ENCODE measurements at places on chromosomes 2 and 18.

DNA sequence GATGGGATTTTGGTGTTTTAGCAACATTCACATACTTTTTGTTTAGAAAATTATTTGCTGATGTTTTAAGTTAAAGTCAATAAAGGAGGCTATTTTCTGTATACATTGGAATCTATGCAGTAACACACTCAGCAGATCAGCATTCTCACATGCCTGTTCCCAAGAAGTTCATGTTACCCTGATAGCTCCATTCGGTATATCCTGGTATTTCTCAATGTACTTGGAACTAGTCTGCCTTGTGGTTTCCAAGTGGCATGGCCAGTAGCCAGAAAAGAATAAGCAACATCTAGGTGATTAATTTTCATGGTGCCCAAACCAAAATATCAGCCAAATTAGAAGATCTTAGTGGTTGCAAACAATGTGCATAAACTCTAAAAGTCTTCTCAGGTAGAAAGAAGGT is 5.2 kb upstream of the NCAPH start:
- no peaks in the 10 kb centered on the region for H3K27me3 ChIP-seq
- no peak for DNase-seq
- no peak overlapping the region for H3K4me3 ChIP-seq
- no peaks in the 10 kb centered on the region for H3K4me1 ChIP-seq

GRCh38 chr2:160431441-160431840 is 62.2 kb downstream of the RBMS1 start:
- no peak for DNase-seq
- no peak overlapping the region for H3K27ac ChIP-seq
- H3K27me3 ChIP-seq: no peaks in the 10 kb centered on the region
- H3K4me3 ChIP-seq: no peak overlapping the region

- no peaks in the 10 kb centered on the region for H3K4me1 ChIP-seq
- H3K36me3 ChIP-seq: no peaks in the 10 kb centered on the region
- H3K27ac ChIP-seq: no peak overlapping the region
- no peak overlapping the region for H3K4me3 ChIP-seq
Observed at GRCh38 chr2:241289597-241289996, 25.9 kb downstream of the HDLBP start.

DNA sequence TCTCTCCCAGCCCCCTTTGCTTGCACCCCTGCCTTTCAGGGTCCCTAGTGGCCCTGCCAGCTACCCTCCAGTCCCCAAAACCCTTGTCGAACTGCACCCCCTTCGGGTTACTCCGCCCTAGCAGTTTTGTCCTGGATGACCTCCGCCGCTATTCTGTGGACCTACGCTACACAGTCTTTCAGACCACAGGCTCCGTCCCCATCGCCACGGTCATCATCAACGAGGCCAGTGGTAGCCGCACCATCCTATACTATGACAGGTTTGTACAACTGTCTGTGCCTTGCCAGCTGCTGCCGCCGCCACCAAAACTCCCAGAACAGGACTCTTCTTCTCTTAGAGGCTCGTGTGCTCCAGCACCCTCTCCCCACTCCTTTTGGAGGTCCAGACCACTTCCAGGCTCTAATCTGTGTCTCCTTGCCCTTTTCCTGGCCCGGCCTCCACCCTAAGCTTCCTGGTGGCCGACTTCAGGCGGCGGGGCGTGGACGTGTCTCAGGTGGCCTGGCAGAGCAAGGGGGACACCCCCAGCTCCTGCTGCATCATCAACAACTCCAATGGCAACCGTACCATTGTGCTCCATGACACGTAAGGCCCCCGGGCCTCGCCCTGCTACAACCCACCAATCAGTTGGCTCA is 7.9 kb downstream of the KHK start:
- H3K4me1 ChIP-seq: no peaks in the 10 kb centered on the region
- no peaks in the 10 kb centered on the region for H3K36me3 ChIP-seq
- no peak overlapping the region for H3K27ac ChIP-seq
- H3K4me3 ChIP-seq: no peak overlapping the region
- H3K27me3 ChIP-seq: no peaks in the 10 kb centered on the region

DNA sequence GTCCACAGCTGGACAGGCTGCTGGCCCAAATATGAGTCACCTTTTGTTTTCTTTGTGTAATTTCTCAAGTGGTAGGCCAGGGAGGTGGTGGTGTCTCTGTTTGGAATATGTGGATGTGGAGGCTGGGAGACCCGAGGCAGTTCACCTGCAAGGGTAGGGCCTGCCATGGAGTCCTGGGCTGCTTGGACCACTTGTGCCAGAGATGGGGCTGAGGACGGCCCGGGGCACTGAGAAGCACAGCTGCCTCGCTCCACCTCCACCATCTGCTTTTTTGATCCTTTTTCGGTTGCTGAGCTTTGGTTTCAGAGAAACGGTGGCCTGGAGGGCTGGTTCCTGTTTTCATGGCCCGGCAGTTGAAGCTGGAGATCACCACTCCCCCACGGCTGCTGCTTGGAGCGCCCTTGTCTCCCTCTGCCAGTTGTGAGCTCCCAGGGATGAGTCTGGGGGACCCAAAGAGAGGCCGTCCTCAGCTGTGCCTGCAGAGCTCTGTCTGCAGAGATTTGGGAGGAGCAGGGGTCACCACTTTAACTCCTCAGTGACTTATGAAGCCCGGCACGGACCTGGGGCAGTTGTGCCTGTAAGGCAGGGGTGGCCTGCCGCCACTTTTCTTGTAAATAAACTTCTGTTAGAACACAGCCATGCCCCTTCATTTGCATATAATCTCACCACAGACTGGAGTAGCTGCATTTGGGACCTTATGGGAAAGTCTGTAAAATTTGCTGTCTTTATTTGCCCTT is 67.6 kb upstream of the MCFD2 start:
- 0 out of 2 replicates have a peak, but pooled peaks cover 3% of the 10 kb centered on the region for H3K36me3 ChIP-seq
- no peaks in the 10 kb centered on the region for H3K27me3 ChIP-seq
- no peak overlapping the region for H3K4me3 ChIP-seq
- H3K27ac ChIP-seq: no peak overlapping the region

DNA sequence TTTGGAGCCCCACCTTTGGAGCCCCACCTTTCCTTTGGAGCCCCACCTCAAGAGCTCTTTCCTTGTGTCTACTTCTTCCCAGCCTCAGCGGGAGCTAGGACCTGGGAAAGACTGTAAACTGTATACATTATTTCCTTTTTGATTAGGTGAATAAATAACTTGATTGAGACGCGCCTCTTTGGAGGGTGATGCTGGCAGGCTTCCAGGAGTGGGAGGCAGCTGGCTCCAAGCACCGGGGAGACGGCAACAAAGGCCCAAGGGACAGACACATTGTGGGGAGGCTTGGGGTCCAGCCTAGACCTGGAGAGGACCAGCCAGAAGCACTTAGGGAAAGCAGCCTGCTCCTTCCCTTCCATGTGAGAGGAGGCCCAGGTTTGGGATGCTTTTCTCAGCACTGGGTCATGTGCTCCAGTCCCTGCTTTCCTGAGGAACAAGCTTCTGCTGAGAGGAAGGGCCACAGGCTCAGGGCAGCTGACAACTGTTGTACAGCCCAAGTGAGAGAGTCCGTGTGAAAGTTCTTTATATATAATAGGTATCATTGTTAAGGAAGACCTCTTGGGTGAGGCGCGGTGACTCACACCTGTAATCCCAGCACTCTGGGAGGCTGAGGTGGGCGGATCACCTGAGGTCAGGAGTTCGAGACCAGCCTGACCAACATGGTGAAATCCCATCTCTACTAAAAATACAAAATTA is 297.2 kb upstream of the SLC14A2 start:
- H3K27me3 ChIP-seq: no peaks in the 10 kb centered on the region
- no peak for DNase-seq
- H3K27ac ChIP-seq: no peak overlapping the region
- H3K4me3 ChIP-seq: no peak overlapping the region

- no peak overlapping the region for H3K4me3 ChIP-seq
- no peaks in the 10 kb centered on the region for H3K36me3 ChIP-seq
- H3K27ac ChIP-seq: no peak overlapping the region
- no peaks in the 10 kb centered on the region for H3K27me3 ChIP-seq
Observed at GRCh38 chr2:133194777-133195335, 373.4 kb downstream of the NCKAP5 start.

DNA sequence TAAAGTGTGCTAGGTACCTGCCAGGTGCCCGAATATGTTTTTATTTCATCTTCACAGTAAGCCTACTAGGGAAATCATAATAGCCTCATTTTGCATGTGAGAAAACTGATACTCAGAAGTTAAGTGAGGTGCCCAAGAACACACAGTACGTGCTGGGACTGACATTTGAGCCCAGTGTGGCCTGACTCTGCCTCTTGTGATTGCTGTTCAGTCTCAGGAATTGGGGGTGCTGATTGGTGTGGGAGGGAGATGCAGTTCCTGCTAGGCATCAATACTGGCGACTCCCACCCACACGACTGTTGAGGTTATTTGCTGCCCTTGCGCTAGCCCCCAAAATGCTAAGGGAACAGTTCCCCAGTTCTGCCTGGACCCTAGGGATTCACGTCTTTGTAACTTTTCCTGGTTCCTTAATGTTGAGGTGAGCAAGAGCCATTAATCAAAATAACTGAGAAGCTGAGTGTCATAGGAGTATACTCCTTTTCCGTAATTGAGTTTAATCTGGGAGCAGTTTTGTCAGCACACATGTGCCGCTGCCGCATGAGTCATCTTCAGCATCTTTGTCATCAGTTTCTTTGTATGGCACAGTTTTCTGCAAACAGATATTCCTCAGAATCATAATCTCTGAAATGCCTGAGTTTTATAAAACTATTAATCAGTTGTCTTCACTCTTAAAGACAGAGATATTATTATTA is 120.7 kb downstream of the NCK2 start:
- no peaks in the 10 kb centered on the region for H3K36me3 ChIP-seq
- no peaks in the 10 kb centered on the region for H3K27me3 ChIP-seq

- H3K27me3 ChIP-seq: no peaks in the 10 kb centered on the region
- no peaks in the 10 kb centered on the region for H3K36me3 ChIP-seq
- H3K27ac ChIP-seq: no peak overlapping the region
- no peak for DNase-seq
Observed at GRCh38 chr2:25398534-25398933, 56.8 kb upstream of the DNMT3A start.

GRCh38 chr2:86031606-86032005 is 74.1 kb downstream of the POLR1A start:
- DNase-seq: no peak
- no peaks in the 10 kb centered on the region for H3K4me1 ChIP-seq
- H3K36me3 ChIP-seq: peaks cover 61% of the 10 kb centered on the region
- H3K27ac ChIP-seq: no peak overlapping the region

GRCh38 chr2:158988501-158988900 is 20.1 kb downstream of the TANC1 start:
- DNase-seq: no peak
- H3K36me3 ChIP-seq: no peaks in the 10 kb centered on the region
- H3K27ac ChIP-seq: no peak overlapping the region
- peaks cover 2% of the 10 kb centered on the region for H3K4me1 ChIP-seq
- H3K27me3 ChIP-seq: no peaks in the 10 kb centered on the region
- no peak overlapping the region for H3K4me3 ChIP-seq

DNA sequence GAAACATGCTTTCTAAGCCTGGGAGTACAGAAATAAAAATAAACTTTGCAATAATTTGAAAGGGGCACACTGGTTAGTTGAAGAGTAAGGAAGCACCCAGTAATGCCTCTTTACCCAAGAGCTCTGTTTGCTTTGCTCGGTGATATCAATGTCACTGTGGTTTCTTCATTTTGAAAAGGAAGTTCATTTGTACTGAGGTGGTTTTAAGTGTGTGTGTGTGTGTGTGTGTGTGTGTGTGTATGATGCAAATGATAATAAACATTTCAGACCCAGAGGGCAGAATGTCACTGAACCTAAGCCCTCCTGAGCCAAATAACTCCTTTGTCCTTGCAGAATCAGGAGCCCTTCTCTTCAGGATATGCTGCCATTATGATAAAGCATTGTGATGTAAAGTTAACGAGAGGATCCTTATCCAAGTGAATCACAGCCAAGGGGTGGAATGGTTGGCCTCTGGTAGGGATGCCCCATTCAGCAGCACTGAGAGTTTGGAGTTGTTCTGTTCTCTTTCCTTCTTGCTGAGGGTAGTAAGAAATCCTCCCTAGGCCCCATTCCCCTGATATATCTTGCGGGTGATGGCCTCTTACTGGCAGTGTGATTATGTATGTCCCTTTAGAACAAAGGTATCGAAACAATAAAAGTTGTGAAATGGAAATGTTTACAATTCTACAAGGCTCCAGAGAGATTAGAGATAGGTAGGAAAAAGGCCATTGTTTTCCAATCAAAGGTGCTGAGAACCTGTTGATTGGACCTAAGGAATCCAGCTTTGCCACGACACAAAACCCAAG is 7.6 kb downstream of the ITGA6 start:
- H3K36me3 ChIP-seq: no peaks in the 10 kb centered on the region
- H3K27ac ChIP-seq: no peak overlapping the region
- peaks cover 13% of the 10 kb centered on the region for H3K4me1 ChIP-seq
- no peak for DNase-seq
- H3K4me3 ChIP-seq: no peak overlapping the region
- no peaks in the 10 kb centered on the region for H3K27me3 ChIP-seq

DNA sequence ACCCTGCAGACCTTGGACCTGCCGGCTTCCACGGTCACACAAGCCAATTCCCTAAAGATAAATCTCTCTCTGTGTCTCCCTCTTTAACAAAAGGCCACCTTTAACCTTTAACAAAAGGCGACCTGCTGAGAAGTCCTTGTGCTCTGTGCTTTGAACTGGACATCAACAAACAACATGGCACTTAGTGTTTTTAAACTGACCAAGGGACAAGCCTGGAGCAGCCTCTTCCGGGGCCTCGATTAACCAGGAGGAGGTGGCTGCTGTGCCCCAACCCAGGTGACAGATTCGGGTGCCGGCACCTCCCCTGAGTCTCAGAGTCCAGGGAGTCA is 135.3 kb downstream of the RTP5 start:
- no peaks in the 10 kb centered on the region for H3K4me1 ChIP-seq
- H3K27me3 ChIP-seq: no peaks in the 10 kb centered on the region
- no peak overlapping the region for H3K27ac ChIP-seq
- no peaks in the 10 kb centered on the region for H3K36me3 ChIP-seq

DNA sequence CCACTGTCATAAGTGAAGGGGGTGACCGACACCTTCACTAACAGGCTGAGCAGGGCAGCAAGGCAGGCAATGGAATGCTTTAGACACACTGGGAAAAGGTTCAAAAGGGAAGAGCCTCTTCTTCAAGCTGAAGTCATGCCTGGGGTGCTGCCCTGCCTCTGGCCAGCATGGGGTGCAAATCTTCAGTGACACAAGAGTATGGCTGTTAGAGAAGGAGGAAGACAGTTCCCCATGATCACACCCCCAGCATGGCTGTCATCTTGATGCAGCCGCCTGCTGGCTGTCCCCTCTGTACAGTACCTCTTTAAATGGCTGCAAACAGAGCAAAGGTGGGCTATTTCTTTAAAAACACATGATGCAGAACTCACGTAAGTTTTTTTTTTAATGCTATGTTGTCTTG is 71.9 kb downstream of the INPP4A start:
- H3K27me3 ChIP-seq: no peaks in the 10 kb centered on the region
- no peak overlapping the region for H3K4me3 ChIP-seq
- no peak overlapping the region for H3K27ac ChIP-seq
- H3K36me3 ChIP-seq: no peaks in the 10 kb centered on the region
- no peak for DNase-seq

GRCh38 chr18:36813101-36813775 is 15.6 kb downstream of the TPGS2 start:
- no peak for DNase-seq
- no peak overlapping the region for H3K27ac ChIP-seq
- no peaks in the 10 kb centered on the region for H3K36me3 ChIP-seq
- H3K27me3 ChIP-seq: no peaks in the 10 kb centered on the region
- H3K4me3 ChIP-seq: no peak overlapping the region
